ENCODE measurements at places on chromosomes 16 and 17. TPM values are rescaled to one million over a fixed set of nuclear protein-coding genes. Genes with fewer than 3 reads are reported as not detected.

ALOX12 gene
- total RNA-seq, result not detected

FBXW10 gene
- under 0.01 TPM for total RNA-seq

GOSR2 gene
- 67.4 TPM for total RNA-seq

ZG16 gene
- total RNA-seq, result not detected

ZPBP2 gene
- not detected for total RNA-seq

ZACN gene
- total RNA-seq, result not detected

MGAT5B gene
- total RNA-seq, result 0.89 TPM

FTSJ3 gene
- total RNA-seq, result 65.3 TPM

TBC1D3H gene
- not detected for total RNA-seq

IGSF6 gene
- not detected for total RNA-seq

RAMP2 gene
- not detected for total RNA-seq

OR4D1 gene
- not detected for total RNA-seq

ELMO3 gene
- 0.42 TPM for total RNA-seq

CCL8 gene
- total RNA-seq, result 0.89 TPM

RUSF1 gene
- total RNA-seq, result 69.5 TPM

KRTAP4-16 gene
- not detected for total RNA-seq

FBXL16 gene
- 0.28 TPM for total RNA-seq

APOBR gene
- not detected for total RNA-seq

IRX6 gene
- total RNA-seq, result not detected

SCO1 gene
- 25.2 TPM for total RNA-seq

CASKIN2 gene
- total RNA-seq, result 6.5 TPM

MYO1D gene
- total RNA-seq, result 4.2 TPM

C16orf92 gene
- not detected for total RNA-seq

TBC1D3C gene
- not detected for total RNA-seq

NOTUM gene
- total RNA-seq, result not detected

TAT gene
- total RNA-seq, result not detected

All from smooth muscle cell of the umbilical artery (primary cell).